ENCODE measurements at places on chromosomes 4 and X.

DNA sequence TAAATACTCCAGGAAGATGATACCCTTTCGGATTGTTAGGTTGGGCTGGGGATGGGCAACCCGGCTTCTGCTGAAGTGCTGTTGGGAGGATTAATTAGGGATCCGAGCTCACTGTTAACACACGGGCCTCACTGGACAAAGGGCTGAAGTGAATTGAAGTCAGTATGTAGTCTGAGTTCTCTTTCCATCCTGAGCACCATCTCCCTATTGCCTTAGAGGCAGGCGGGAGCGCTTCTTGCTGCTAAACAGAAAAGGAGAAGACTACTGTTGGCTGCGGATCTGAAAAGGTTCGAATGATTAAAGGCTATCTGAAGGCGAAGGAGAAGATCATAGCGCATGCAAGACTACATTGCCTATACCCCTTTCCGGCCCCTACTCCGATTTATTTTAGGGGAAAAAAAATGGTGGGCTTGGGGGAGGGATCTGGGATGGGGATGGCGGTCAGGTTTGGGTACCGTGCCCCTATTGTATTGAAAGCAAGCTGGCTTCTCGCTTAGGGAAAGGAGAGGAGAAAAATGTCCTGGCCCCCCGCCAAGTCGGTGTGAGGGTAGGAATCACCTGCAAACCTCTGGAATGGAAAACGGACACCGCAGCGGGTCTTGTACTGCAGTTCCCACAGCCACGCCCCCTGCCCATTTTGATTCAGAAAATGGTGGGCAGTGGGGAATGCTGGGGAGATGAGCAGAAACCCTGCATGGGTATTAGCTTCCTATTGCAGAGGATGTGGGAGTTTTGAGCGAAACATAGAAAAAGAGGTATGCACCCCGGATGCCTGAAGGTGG lies 22.3 kb downstream of the MORF4L2 start:
- peaks cover 7% of the 10 kb centered on the region for H3K4me1 ChIP-seq
- H3K27me3 ChIP-seq: peaks cover 44% of the 10 kb centered on the region
- H3K36me3 ChIP-seq: peaks cover 3% of the 10 kb centered on the region
- no peak overlapping the region for H3K4me3 ChIP-seq
- DNase-seq: no peak

DNA sequence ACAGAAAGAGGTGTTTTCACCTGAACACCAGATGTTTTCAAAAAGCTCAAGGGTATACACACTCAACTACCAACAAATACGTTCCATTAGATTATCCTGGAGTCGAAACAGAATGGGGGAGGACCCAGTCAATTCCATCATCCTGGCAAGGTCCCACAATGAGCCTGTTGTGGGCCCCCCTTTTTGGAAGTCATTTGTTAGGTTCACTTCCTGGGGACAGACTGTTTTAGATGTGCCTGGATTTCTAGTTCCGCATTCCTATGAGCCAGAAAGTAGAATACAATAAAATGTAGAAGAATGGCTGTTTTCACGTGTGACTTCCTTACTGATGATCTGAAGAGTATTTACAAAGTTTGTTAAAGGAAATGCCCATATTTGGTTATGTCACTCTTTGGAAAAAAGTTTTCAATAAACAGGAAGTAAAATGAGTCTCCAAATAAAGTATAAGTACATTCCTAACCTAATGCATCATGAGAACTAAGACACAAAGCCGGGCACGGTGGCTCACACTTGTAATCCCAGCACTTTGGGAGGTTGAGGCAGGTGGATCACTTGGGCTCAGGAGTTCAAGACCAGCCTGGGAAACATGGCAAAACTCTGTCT lies 192.5 kb downstream of the MAML3 start:
- H3K4me3 ChIP-seq: no peak overlapping the region
- H3K4me1 ChIP-seq: peaks cover 7% of the 10 kb centered on the region
- DNase-seq: no peak
- no peak overlapping the region for H3K27ac ChIP-seq
- no peaks in the 10 kb centered on the region for H3K36me3 ChIP-seq

DNA sequence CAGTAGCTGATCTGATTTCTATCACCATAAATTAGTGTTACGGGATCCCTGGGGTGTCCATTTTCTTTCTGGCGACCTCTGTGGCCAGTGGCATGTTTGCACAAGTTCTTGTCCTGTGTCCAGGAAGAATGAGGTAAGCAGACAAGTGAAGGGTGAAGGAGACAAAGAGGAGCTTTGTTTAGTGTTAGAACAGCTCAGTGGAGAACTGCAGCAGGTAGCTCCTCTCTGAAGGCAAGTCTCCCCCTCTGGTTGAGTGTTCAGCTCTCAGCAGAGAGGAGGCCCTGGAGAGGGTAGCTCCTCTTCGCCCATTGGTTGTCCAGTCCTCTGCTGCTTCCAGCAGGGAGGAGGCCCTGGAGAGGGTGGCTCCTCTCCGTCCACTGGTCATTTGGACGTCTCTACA lies 47.2 kb downstream of the DMP1 start:
- H3K4me1 ChIP-seq: no peaks in the 10 kb centered on the region
- H3K27ac ChIP-seq: no peak overlapping the region
- H3K27me3 ChIP-seq: peaks cover 6% of the 10 kb centered on the region
- DNase-seq: no peak
- peaks cover 4% of the 10 kb centered on the region for H3K36me3 ChIP-seq
- H3K4me3 ChIP-seq: no peak overlapping the region

GRCh38 chr4:119785963-119786362 lies 157.4 kb upstream of the PDE5A start:
- no peak for DNase-seq
- H3K27ac ChIP-seq: no peak overlapping the region
- H3K27me3 ChIP-seq: peaks cover 7% of the 10 kb centered on the region
- no peaks in the 10 kb centered on the region for H3K4me1 ChIP-seq

GRCh38 chrX:47644557-47645091 lies 5.7 kb downstream of the ELK1 start:
- H3K36me3 ChIP-seq: peaks cover 23% of the 10 kb centered on the region
- H3K4me3 ChIP-seq: no peak overlapping the region
- peak overlapping the region; percentile 80 for H3K27ac ChIP-seq

DNA sequence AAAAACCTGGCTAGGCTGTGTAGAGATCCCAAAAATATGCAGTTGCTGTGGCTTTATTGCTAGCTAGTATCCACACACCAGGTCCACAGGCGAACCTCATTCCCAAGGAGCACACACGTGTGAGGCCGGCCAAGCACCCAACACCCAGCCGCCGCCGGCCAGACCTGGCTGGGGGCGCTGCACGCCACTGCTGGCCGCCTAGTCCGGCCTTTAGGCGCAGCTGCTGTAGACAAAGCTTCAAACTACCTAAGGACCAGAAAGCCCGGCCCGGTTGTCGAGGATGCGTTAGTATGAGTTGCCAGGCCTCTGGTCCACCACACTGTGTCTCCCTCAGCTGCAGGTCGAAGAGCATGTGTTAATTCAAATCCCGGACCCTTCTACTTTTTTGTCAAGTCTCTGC lies 3.1 kb downstream of the POU3F4 start:
- peaks cover 5% of the 10 kb centered on the region for H3K36me3 ChIP-seq
- peaks cover 81% of the 10 kb centered on the region for H3K27me3 ChIP-seq
- H3K4me1 ChIP-seq: peaks cover 8% of the 10 kb centered on the region
- no peak overlapping the region for H3K4me3 ChIP-seq

- no peak overlapping the region for H3K27ac ChIP-seq
- H3K27me3 ChIP-seq: peaks cover 16% of the 10 kb centered on the region
- H3K4me3 ChIP-seq: no peak overlapping the region
- no peak for DNase-seq
- no peaks in the 10 kb centered on the region for H3K36me3 ChIP-seq
- H3K4me1 ChIP-seq: no peaks in the 10 kb centered on the region
These were observed 41.0 kb upstream of the CPEB2 start for GRCh38 chr4:14961292-14961691.
